Astrocyte of the spinal cord (primary cell): ENCODE measurements at places on chromosomes 5 and 9.

DNA sequence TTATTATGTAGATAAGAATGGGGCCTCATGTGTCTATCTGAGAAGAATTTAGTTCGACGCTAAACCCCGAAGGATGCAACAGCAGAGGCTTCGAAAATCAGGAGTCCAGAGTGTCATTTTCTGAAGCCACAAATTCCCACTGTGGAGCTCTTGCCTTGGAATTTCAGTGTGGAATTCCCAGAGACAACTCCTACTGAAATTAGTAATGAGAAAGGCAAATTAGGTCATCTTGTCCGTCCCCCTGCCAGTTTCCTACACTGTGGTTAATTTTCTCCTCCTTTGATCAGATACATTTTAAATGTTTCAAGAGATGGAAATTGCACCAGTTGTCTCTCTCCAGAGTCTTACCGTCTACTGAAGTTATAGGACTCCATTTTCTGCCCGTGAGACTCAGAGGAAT is 633.6 kb downstream of the BNC2 start:
- DNase-seq: no peak

- DNase-seq: no peak
Measured at GRCh38 chr5:149175346-149176105, 34.2 kb downstream of the ABLIM3 start.

GRCh38 chr9:71121275-71122021 is at the start of gene TRPM3:
Gene TRPM3, minus strand, starts transcription at chr9:71121621. Its CDS starts 267 bp downstream, at chr9:71121354.
- DNase-seq: no peak

GRCh38 chr5:122498163-122498562 is 186.1 kb downstream of the SNCAIP start:
- DNase-seq: no peak

- DNase-seq: no peak
Measured at GRCh38 chr5:83177803-83178202, 100.5 kb downstream of the XRCC4 start.

GRCh38 chr5:76579166-76579937 is 43.9 kb downstream of the F2RL2 start:
- DNase-seq: no peak

- no peak for DNase-seq
Measured at GRCh38 chr5:51416149-51416548, 32.9 kb downstream of the ISL1 start.

- DNase-seq: no peak
Measured at GRCh38 chr5:132865668-132866341, 464 bp downstream of the GDF9 start.

DNA sequence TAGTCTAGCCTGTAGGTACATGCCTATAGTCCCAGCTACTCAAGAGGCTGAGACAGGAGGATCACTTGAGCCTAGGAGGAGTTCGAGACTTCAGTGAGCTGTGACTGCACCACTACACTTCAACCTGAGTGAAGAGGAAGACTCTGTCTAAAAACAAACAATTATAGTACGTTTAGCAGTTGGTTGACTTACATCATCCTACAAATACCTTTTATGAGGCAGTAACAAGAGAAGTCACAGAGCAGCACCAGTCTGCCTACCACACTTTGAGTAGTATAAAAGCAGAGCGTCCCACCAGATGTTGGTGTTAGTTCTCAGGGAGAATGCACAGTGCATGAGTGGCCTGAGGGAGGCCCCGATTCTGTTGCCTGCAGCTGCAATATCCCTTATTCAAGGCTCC is 16.1 kb downstream of the ZFR start:
- DNase-seq: no peak

DNA sequence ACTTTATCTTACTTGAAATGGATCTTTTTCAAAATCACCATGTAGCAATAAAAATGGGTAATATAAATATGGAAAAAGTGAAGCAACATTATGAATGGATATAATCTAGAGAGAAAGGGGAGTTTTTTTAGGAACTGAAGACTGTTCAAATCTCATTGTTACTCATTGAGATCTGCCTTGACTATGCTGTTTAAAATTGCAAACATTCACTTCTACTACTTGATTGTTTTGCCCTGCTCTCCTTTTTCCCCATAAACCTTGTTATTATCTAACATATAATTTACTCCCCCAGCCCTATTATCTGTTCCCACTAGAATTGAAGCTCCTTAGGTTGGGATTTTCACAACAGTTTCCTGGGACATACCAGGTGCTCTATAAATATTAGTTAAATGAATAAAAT is 22.0 kb downstream of the PAM start:
- no peak for DNase-seq

- no peak for DNase-seq
Measured at GRCh38 chr5:133969654-133970324, 1.4 kb upstream of the C5orf15 start.

GRCh38 chr5:178290376-178290775 is 57.8 kb upstream of the PHYKPL start:
- no peak for DNase-seq

GRCh38 chr5:86971034-86971571 is 296.6 kb upstream of the RASA1 start:
- DNase-seq: peak; percentile 13

DNA sequence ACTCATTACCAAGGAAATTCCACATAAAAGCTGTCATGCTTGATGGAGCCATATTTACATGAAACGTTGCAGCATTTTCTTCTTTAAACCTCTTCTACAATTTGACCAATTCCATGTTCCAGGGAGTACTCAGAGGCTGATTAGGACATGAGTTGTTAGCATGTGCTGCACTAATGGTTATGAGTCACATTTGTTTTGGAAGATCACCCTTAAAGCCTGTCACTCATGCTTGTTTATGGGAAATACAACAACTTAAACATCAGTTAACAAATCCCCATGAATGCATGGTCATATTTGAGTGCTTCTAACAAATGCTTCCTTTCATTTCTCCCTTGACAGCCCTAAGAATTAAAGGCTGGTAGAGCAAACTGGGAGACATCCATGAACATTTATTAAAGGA is 156.1 kb downstream of the GHR start:
- DNase-seq: no peak

DNA sequence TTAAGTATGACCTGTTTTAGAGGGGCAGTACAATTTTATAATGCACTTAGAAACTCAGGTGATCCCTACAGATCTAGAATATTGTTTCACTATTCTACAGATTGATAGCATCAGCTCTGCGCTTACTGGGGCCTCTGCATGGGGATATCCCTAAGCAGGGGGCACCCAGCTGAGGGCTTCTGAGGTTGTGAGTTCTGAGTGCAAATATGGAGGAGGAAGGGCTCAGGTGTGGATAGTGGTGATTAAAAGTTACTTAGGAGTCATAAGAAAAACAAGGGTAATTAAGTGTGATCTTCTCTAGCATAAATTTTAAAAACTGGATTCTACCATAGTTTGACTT is 274.4 kb downstream of the EFNA5 start:
- no peak for DNase-seq

GRCh38 chr5:56800186-56800585 is 15.2 kb upstream of the MAP3K1 start:
- DNase-seq: no peak

- DNase-seq: no peak
Measured at GRCh38 chr5:143129910-143130612, 273.4 kb downstream of the NR3C1 start.

- no peak for DNase-seq
Measured at GRCh38 chr9:79673614-79674013, 101.8 kb downstream of the TLE4 start.

DNA sequence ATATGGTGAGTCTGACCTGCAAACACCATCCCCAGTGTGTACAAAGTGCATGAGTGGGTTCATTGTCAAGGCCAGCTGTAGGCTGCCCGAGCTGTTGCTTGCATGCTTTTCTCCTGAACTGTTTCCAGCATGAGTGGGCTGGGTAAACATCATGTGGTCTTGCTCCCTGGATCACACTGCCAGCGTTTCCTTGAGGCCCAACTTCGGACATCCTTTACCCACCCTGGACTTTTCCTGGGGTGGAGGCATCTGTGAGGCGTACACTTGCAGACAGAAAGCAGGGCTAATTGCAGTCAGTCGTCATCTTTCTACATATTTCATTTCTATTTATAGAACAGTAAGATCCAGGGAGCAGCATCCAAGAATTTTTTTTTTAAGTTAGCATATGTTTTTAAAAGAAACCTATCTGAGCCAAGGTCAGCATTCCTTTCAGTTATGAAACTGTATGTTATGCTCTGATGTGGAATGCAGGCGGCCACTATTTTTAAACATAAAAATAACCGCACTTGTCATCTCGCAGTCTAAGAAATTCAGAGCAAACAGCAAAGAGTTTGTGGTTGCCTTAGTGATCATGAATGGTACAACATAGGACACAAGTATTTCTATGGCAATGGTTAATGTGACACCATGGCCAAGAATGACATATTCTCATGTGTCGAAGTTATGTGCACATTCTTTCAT is 106.5 kb upstream of the DMRT1 start:
- peak; percentile 96 for DNase-seq

DNA sequence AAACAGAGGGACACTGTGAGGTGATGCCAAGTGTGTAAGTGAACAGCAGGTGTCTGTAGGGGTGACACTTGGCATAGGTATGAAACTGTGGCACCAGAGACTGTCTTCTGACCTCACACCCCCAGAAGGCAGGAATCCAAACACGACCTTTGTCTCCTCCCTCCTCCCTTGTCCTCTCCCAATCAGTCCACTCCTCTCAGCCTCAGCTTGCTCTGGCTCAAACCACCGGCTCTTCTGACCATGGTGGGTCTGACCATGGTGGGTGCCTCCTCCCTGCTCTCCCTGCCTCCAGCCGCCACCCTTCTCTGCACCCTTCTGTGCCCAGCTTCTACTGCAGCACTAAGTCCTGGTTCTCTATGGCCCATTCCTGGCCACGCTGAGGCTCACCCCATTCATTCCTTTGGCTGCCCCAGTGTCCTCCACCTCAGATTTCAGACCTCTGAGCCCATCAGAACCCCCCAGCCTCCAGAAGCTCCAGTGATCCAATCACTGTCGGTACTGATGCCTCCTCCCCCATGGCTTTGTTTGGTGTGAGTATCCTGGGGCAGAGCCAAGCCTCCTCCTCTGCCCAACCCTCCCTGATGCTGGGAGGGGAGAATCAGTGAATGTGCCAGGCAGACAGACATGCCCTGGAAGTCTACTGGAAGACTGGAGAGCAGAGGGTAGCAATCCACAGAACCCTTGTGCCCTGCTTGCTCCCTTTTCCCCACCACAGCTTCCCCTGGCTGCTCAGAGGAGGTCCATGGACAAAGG is 1.7 kb upstream of the ARID3C start:
- no peak for DNase-seq

- no peak for DNase-seq
Measured at GRCh38 chr9:136655536-136656182, 7.1 kb upstream of the EGFL7 start.

GRCh38 chr5:17218353-17219005 is 1.0 kb downstream of the BASP1 start:
- DNase-seq: peak; percentile 57

DNA sequence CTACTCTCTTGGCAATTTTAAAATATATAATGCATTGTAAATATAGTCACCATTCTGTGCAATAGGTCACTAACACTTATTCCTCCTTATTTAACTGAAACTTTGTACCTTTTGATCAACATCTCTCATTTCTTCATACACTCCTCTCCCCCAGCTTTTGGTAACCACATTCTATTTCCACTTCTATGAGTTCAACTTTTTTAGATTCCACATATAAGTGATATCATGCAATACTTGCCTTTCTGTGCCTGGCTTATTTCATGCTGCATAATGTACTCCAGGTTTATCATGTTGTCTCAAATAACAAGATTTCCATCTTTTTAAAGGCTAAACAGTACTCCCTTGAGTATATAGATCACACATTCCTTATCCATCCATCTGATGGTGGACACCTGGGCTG is 188.8 kb downstream of the NXNL2 start:
- no peak for DNase-seq

- DNase-seq: peak; percentile 95
Measured at GRCh38 chr5:153629027-153629895, 138.8 kb downstream of the GRIA1 start.

DNA sequence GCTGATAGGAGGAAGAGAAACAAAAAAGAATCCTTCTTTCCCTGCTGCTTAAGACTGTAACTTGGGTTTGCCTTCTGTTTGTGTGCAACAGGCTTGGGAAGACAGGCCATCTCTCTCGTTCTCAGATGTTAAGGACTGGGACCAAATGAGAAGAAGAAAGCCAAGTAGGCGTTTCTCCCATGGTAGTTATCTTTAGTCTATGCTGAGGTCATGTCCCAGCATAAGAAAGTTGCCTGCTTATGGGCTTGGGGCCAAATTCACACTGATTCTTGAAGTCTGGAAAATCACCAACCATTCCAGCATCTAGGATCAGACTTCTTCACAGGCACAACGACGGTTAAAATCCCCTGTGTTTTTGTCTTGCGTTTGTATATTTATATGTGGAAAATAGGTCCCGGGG is 44.2 kb upstream of the PALM2AKAP2 start:
- DNase-seq: no peak

- DNase-seq: no peak
Measured at GRCh38 chr9:96559339-96559943, 60.2 kb downstream of the CDC14B start.

- peak; percentile 45 for DNase-seq
Measured at GRCh38 chr5:143398451-143399237, 4.8 kb downstream of the NR3C1 start.

- no peak for DNase-seq
Measured at GRCh38 chr9:14531341-14532269, 161.6 kb downstream of the ZDHHC21 start.

DNA sequence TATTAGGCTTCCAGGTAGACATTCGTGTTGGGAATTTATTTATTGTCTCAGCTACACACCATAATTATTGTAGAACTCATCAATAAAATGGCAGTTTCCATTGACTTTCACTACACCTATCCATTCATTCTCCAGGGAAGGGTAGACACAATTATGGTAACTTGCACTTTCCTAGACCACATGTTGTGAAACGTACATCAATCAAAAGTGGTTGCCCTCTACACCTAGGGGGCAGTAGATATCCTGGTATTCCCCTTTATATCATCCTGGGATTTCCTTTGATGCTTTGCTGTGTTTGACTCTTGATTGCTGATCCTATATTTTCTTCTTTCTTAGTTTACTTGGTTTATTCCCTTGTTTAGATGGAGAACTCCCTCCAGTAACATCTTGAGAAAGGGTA is 47.9 kb downstream of the ADGRV1 start:
- DNase-seq: no peak

- DNase-seq: no peak
Measured at GRCh38 chr5:54837981-54838380, 147.4 kb downstream of the ESM1 start.

DNA sequence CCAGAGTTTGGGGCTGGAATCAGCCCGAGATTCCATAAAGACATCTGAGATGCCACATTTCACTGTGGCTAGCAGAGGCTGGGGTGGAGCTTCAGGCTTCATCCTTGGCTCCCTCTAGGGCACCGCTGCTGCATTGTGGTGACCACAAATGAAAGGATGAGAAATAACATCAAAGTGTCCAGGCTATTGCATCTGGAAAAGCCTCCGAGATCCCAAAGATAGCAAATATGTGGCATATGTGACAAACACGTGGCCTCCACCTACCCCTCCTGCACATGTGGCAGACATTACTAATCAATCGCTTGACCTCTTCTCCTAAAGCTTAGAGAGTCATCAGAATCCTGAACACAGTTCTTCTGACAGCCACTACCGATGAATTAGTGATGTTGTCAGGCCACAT is 4.5 kb downstream of the SPARC start:
- DNase-seq: no peak
